Esophagus squamous epithelium (tissue), 5 donors: ENCODE measurements at places on chromosomes 6 and 20.

GRCh38 chr6:11714116-11714797, 64.3 kb downstream of the ADTRP start:
- DNase-seq: no peak

DNA sequence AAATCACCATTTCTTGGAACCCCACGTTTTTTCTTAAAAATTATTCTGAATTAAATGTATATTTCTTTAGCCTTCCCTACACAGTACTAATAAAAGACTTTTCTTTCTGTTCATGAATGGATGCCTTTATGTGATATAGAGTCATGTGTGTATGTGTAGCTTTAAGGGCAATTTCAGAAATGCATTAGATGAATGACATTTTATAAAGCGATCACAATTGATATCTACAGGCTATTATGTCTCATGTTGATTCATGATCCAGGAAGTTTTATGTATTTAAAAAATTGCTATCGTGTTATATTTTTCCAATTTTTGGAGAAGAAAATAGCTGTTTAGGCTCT, 81.3 kb downstream of the RNF144B start:
- DNase-seq: no peak

DNA sequence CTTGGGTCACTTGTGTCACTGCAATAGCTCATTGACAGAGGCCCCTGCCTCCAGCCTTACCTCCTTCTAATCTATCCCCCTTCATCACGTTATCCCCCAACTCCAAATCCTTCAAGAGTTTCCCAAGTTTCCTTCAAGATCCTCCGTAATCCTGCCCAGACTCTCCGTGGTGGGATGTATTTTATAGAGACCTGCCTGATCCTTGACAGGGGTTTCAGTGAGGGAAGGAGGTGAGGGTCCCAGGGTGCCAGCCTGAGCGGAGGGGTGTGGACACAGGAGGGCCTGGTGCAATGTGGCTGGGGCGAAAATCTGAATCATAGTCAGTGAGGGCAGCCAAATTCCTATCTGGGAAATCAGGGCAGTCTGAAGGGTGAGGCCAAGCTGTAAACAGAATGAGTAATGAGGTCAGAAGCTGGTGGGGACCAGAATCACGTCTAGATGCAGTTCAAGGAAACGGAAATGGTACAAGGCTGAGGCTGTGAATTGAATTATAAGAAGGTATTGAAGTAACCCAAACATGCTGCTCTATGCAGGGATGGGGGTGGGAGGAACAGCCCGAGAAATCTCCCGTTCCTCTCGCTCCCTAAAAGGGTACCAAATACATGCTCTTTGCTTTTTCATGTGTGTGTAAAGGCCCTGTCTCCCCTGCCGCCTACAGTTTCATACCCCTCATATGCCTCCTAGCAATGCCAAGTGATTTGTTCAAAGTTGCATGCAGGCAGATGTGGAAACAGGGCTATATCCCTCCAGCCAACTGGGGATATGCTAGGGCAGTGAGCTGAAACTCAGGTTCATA, 35.4 kb upstream of the PIM1 start:
- no peak for DNase-seq

- DNase-seq: no peak
Observed at GRCh38 chr6:98925831-98926230, 21.9 kb downstream of the FBXL4 start.
